ENCODE measurements at places on chromosomes 16 and 17. TPM values are rescaled to one million over a fixed set of nuclear protein-coding genes. Genes with fewer than 3 reads are reported as not detected.

GRCh38 chr17:182050-182751 is 751 bp upstream of the DOC2B start:
- DNase-seq = no peak

- DNase-seq = no peak
Measured at GRCh38 chr17:6651919-6652452, 424 bp downstream of the C17orf100 start.

GRCh38 chr16:2786826-2787151 is 571 bp downstream of the PRSS33 start:
- DNase-seq = no peak

- DNase-seq = no peak
Measured at GRCh38 chr16:51111759-51112158, 39.3 kb downstream of the SALL1 start.

GRCh38 chr16:57946181-57946801 is 24.6 kb downstream of the CNGB1 start:
- no peak for DNase-seq

DNA sequence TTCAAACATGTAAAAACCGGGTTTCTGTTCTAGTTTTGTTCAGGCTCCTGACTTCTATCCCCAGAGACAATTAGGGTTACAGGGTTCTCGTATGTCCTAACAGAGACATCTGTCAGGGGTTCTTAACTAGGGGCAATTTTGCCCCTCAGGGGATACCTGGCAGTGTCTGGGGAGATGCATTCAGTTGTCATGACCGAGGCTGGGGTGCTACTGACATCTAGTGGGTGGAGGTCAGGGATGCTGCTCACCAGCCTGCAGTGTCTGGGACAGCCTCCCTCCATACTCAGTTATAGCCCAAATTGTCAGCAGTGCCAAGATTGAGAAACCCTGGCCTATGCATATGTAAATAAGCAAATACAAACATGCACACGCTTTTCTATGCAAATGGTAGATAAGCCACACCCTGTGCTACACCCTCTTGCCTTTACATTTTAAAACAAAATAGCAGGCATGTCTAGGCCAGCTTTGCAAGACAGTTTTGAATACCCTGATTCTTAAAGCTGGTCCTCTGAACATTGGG is 37.4 kb downstream of the CLEC16A start:
- no peak for DNase-seq

- DNase-seq = no peak
Measured at GRCh38 chr16:17827313-17827712, 356.6 kb upstream of the XYLT1 start.

ADAP2 gene
- 69.2 TPM for total RNA-seq

MT1H gene
- not detected for total RNA-seq

DNA sequence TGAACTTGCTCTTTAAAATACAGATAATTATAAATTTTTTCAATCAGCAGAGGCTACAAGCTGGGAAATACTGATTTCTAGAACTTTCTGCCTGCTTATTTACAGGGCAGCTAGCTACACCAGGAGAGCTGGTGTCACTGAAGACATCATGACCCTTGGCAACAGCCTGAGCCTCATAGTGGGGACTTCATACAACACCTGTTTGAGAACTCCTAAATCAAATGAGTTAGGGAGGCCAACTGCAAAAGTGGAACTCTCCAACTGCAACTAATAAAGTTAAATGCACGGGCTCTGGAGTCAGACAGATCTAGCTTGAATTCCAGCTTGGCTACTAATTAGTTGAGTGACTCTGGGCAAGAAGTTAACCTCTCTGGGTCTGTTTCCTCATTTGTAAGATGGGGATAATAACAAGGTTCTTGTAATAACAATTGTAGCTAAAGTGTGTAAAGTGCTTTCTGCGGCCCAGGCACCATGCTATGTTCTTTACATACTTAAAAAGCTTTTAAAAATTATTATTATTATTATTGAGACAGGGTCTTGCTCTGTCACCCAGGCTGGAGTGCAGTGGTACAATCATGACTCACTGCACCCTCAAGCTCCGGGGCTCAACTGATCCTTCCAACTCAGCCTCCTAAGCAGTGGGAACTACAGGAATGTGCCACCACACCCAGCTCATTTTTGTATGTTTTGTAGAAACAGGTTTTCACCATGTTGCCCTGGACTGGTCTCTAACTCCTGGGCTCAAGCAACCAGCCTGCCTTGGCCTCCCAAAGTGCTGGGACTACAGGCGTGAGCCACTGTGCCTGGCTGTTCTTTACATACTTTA is 33.4 kb downstream of the VAC14 start:
- no peak for DNase-seq

KRTAP4-7 gene
- total RNA-seq = not detected

GRCh38 chr17:31390748-31391495 is 553 bp upstream of the RAB11FIP4 start:
- no peak for DNase-seq

GRCh38 chr16:71834291-71834690 is 11.5 kb upstream of the ATXN1L start:
- DNase-seq = no peak

- DNase-seq = no peak
Measured at GRCh38 chr16:58670946-58671583, 13.5 kb downstream of the SLC38A7 start.

ABCA9 gene
- 31.5 TPM for total RNA-seq
